Hematopoietic multipotent progenitor cell treated with erythropoietin and hydrocortisone succinate and interleukin-3 and kit ligand, for 4 days (in vitro differentiated cells): ENCODE measurements at places on chromosomes 3 and 15.
A peak's percentile ranks its signal among the peaks of the same experiment; 100 is the strongest.

DNA sequence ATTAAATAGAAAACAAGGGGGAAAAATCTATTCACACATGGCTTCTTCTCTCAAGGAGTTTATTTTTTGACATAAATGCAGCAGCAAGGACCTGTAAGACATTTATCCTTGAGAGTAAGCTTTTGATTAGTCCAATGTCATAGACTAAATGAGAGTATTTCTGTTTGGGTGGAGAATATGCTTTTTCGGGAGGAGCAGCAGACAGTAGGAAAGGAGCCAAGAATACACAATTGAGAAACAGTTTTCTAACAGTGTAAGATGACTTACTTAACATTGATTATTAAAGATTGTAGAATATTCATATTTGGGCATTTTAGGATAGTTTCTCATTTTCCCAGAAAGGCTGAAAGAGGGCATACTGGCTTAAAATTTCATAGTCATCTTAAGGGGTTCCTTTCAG, 65.9 kb upstream of the PAQR5 start:
- no peak for DNase-seq

DNA sequence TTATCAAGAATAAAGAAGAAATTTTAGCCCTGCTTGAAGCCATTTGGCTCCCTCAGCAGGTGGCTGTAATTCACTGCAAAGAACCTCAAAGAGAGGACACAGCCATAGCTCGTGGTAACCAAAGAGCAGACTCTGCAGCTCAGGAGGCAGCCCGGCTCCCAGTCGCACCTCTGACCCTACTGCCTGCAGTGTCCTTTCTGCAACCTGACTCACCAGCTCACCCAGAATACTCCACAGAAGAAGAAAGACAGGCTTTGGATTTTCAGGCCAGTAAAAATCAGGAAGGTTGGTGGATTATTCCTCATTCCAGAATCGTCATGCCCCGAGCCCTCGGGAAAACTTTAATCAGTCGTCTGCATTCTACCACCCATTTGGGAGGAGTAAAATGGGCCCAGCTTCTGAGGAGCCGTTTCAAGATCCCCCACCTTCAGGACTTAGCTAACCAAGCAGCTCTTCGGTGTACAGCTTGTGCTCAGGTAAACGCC, 38.6 kb downstream of the ZBTB11 start:
- peak; percentile 55 for DNase-seq

GRCh38 chr3:124605781-124606579, 124.3 kb upstream of the UMPS start:
- no peak for DNase-seq

GRCh38 chr3:69823743-69824142, 84.5 kb downstream of the MITF start:
- no peak for DNase-seq

DNA sequence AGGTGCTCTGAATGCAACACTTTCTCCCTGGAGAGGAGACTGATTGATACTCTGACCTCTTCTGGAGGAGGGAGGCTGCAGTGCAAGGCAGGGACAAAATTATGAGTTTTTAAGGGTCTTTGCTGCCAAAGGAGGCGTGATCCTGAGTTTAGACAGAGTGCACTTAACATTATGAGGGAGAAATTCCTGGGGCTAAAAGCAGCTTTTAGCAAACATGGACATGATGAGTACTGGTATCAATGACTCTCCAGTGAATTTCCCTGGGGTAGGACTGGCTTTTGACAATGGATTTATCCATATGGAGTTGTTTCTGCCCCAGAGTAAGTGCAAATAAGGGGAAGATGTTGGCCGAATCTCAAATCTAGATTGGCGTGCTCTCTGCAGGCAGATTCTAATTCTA, 133.1 kb downstream of the THSD4 start:
- DNase-seq: no peak

DNA sequence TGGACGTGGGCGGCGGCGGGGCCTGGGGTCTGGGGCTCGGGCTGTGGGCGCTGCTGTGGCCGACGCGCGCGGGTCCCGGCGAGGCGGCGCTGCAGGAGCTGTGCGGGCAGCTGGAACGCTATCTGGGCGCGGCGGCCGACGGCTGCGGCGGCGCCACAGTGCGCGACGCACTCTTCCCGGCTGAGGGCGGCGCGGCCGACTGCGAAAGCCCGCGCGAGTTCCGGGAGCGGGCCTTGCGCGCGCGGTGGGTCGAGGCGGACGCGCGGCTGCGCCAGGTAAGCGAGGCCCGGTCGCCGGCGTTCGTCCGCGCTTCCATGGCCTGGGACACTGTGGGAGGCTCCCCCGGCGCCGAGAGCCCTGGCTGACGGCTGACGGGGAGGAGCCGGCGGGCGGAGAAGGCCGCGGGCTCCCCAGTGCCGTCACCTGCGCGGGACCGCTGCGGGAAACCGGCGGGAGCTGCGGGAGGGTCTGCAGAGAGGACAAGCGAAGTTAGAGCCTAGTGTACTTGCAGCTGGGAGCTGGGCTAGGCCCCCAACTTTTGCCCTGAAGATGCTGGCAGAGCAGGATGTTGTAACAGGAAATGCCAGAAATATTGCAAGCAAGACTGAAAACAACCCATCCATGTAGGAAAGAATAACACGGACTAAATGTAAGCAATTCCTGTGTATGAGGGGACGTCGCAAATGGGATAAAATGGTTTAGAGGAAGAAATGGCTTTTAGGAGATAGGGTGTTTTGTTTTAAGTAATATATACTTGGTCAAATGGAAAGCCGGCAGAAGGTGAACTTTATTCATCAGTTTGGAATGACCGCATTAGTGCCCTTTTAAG, 847 bp downstream of the WHAMM start:
- peak; percentile 66 for DNase-seq

- no peak for DNase-seq
Measured at GRCh38 chr3:15631426-15632211, 30.1 kb downstream of the BTD start.

GRCh38 chr3:39285332-39285731, 5.5 kb upstream of the CX3CR1 start:
- no peak for DNase-seq

DNA sequence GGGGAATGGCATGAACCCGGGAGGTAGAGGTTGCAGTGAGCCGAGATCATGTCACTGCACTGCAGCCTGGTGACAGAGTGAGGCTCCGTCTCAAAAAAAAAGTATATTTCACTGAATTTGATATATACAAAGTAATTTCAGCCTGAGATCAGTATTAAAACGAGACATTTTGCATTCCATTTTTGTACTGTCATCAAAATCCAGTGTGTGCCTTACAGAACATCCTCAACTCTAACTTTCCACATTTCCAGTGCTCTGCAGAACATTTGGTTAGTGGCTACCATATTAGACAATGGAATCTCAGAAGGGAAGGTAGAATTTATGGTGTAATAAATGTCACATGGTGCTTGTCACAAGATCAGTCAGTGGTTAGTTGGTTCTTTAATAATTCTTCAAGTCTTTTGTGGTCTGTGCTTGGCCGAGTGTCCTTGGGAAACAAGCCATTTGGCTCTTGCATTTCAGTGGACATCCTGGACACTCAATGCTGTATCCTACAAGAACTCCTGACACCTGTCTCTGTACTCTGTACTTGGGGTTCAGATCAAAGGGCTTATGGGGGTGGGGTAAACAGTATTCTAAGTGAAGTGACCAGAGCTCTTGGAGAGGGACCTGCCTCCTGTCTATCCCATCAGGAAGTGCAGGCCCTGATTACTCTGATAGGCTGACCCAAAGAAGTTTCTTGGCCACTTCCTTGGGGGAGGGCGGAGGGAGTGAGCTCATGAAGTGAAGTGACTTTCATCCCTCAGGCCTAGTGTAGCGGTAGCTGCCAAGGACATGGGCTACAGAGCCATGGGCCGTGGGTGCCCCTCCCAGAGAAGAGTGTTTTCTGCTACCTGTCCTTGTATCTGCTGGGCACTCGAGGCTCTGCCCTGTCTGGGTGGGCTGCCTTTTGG, 3.7 kb downstream of the ACVR2B start:
- DNase-seq: peak; percentile 13

DNA sequence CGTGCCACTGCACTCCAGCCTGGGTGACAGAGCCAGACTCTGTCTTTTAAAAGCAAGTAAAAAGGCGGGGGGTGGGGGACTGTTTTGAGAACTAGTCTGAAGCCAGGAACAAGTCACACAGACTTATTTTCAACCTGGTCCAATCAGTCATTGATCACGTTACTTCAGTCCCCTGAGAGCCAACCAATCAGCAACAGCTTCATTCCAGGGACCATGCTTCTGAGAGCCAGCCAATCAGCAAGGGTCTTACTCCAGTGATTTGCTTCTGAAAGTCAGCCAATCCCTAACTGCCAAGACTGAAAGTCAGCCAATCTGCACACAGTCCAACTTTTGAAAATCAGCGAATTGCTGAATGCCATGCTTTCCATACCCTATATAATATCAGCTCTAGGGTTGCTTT, 48.6 kb upstream of the C15orf39 start:
- DNase-seq: peak; percentile 94

DNA sequence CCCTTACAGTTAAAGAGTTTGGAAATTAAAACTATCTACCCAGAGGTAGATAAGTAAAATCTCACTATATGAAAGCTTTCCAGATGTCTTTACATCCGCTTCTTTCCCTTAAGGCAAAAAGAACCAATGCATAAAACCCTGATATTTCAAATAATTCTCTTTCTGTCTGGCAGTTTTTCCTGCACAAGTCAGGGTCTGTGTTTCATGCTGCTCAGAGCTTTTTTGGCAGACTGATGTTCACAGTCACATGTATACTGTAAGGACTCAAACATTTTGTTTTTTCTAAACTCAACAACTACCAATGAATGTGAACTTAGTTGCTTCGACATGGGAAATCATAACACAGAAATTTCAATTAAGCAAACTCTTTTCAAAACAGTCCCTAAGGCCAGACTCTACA, 988.4 kb downstream of the EPHA3 start:
- DNase-seq: no peak

DNA sequence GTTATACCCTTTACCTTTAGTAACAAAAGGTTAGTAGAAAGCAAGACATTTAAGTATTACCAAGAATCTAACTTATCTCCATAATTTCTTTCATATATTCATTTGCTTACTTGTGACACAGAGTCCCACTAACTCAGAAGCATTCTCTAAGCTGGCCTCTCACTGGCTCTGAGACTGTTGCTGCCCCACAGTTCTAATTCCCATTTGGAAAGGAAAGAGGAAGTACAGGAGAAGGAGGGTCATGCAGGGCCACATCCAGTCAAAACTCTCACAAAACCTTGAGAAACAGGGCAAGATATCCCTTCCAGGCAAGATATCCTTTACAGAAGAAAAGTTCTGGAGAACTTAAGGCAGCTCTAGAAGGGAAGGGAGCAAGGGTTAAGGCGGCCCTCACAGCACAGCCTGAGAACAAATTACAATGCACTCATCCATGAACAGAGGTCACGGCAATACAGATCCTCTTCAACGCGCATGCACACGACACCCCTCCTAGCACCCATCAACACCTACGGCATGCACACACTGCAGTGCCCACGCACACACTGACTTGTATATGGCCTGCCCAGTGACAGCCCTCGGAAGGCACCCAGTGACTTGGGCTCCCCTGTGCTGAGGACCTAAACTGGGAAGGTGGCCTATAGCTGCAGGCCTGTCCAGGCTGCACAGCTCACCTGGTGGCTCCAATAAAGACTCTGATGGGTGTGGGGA, 13.0 kb upstream of the MYO5C start:
- DNase-seq: no peak

GRCh38 chr3:58858126-58858525, 191.6 kb upstream of the FAM3D start:
- DNase-seq: no peak

DNA sequence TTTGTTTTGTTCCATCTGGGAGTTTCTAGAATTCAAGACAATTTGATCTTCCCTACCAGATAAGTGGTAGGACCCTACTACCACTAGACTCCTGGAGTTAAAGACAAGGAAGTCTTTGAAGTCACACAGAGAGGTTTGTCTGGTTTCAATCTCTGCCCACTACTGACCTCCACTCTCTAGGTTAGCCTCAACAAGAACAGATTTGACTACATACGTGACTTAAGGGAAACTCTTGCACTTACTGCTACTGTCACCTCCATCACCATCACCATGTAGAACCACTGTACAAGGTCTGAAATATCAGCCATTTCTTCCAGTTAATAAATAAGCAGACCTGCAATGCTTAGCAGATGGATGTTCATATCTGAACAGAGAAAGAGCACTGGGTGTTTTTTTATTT, 148.3 kb upstream of the ARHGEF26 start:
- DNase-seq: no peak
